C1 segment of cervical spinal cord (tissue), 14 donors: ENCODE measurements at places on chromosomes 1 and 21.

DNA sequence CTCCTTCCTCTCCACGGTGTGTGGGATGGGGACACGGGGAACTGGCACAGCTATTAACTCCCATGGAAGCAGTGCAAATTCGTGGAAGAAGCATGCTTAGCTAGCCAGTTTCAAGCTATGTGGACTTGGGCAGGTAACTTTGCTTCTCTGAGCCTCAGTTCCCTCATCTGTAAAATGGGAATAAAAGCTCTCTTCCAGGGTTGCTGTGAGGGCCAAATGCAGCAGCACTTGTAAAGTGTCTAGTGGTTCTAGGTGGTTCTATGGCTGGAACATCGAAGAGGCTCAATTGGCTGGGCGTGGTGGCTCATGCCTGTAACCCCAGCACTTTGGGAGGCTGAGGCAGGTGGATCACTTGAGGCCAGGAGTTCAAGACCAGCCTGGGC is 43.3 kb downstream of the DHRS3 start:
- DNase-seq = no peak

DNA sequence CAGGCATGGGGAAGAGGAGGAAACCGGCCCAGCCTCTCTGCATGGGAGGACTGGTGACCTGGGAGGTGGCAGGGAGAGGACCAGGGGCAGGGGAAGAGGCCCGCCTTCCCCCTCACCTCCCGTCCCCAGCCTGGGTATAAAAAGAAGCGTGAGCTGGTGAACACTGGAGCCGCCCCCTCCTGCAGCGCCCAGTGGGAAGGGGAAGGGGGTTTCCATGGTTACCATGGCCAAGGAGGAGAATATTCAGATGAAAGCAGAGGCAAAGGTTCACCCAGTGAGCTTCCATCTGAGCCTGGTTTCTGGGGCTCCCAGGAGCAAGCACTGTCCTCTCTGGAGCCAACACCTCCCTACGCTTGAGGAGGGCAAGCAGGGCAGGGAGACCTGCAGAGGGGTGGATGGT is 54.9 kb downstream of the ACOT7 start:
- DNase-seq = no peak

DNA sequence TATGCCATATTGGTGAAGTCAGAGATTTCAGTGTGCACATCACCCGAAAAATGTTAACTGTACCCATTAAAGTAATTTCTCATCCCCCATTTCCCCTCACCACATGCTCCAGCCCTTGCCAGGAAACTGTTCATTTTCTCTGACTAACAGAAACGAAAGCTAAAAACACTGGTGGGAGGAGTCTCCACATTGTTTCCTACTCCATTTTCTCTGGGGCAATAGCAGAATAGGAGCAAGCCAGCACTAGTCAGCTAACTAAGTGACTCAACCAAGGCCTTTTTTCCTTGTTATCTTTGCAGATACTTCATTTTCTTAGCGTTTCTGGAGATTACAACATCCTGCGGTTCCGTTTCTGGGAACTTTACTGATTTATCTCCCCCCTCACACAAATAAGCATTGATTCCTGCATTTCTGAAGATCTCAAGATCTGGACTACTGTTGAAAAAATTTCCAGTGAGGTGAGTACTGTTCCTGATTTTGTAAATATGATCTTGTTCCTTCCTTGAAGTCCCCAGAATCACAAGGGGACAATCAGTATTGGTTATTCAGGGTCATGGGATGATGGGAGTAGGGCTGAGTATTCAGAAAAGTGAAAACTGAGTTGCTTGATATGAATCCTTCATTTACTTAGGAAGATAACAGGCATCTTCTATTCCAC is at the start of gene IFI16:
Gene IFI16, plus strand, starts transcription at position 204 of the 658 bp plus-strand sequence. CDS start 4,774 bp downstream, outside the sequence.
- DNase-seq = peak; percentile 28

DNA sequence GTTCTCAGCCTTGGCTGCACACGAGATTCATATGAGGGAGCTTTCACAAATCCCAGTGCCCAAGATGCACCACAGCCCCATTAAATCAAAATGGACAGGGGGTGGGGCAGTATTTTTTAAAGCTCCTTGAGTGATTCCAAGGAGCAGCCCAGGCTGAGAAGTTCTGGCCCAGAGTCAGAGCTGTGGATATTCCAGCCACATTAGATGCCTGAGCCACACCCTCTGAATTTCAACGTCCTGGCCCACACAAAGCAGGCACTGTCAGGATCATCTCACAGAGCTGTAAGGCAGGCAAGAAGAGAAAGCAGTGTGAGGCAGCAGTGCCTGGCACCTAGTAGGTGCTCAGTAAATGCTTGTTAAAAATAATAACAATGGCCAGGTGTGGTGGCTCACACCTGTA is 37.4 kb downstream of the PAX7 start:
- DNase-seq = no peak

DNA sequence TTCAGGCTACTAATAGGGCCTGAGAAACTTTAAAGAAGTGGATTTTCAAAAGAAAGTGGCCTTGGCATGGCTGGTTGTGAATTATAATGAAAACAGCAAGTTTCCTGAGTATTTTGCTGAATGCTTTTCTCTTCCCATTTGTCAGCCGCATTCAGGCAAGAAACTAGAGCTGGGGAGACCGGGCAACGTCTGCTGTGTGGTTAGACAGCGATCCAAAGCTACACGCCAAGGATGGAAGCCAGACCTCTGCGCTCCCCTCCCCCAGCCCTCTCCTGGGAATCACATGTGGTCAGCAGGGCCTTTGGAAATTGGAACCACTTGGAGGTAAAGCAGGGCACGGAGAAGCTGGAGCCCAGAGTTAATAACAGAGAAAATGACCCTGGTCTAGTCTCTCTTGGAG is 114.1 kb upstream of the CD34 start:
- DNase-seq = peak; percentile 9

- DNase-seq = no peak
These were observed 58.0 kb downstream of the NDUFS5 start for GRCh38 chr1:39084191-39084590.

- DNase-seq = no peak
These were observed 1124.3 kb downstream of the AMY1C start for GRCh38 chr1:104874044-104874443.

DNA sequence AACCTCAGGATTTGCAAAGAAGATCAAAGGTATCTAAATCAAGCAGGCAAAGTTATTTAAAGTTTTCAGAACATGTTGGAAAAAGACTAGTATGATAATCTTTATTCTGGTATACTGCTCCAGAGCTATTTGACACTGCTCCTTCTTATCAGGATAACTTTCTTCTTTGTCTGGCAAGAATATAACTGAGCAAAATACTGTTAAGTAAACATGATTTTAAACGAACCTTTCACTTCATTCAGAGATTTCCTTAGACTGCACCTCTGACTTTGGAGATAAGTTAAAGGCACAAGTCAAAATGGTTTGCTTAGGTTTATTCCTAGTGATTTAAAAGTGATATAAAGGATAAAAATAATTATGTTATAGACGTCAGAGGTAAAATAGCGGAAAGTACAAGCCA is 103.9 kb upstream of the CCDC190 start:
- no peak for DNase-seq

DNA sequence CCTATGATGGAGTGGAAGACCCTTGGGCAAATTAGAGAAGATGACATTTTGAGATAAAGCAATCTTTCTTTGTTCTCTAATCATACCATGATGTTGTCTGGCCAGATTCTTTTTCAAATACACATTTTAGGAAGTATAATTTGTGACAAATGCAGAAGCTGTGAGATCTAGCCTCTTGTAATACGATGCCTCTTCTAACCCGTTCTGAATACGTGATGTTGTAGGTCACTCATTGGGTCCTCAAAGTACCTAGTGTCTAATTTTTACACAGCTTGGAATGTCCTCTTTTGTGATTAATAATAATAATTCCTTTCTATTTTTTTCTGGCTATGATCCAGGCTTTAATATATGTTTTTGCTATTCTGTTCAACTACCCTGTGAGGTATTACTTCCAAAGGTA is 502.7 kb downstream of the NUF2 start:
- no peak for DNase-seq

- DNase-seq = no peak
These were observed at the start of gene RNF207 for GRCh38 chr1:6205849-6206519. RNF207 (plus strand) TSS chr1:6206119; CDS start chr1:6206536, 417 bp downstream.

- no peak for DNase-seq
These were observed 729 bp upstream of the CDCA8 start for GRCh38 chr1:37691497-37692077.

- DNase-seq = no peak
These were observed 184.2 kb downstream of the ETS2 start for GRCh38 chr21:38989745-38990423.

- DNase-seq = no peak
These were observed 19.9 kb upstream of the LPAR3 start for GRCh38 chr1:84912726-84913554.

GRCh38 chr1:3563610-3564009 is 47.7 kb downstream of the MEGF6 start:
- no peak for DNase-seq

GRCh38 chr1:115428256-115428655 is 90.2 kb upstream of the NGF start:
- DNase-seq = no peak

DNA sequence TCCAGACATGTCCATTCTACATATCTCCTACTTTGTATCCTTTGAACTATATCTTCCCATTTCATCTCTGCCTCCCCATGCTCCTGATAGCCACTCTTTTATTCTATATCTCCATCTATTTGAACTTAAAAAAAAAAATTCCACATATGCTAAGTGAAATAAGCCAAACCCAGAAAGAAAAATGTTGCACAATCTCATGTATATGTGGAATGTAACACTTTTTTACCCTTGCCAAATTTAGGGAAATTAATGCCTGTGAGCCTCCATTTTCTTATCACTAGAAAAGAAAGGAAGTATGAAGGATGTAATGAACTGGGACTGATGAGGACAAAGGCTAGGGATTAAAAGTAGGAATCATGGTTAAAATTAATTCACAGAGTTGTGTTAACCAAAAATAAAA is 53.5 kb downstream of the RGS13 start:
- DNase-seq = no peak

- no peak for DNase-seq
These were observed 140.4 kb downstream of the COP1 start for GRCh38 chr1:176066709-176067108.

DNA sequence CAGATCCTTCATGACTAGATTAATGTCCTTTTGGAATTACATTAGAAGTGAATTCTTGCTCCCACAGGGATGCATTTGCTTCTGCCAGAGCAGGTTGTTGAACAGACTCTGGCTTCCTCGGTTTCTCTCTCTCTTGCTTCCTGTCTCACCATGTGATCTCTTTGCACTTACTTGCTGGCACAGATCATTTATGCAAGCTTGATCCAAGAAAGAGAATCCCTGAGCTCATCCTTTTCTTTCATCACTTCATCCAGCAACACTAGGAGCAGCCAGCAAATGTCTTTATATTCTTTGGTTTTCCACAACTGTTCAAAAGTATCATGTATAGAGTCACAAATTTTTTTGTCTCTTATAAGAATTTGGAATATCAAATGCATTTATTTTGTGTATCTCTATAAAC is 313.5 kb downstream of the ZNF326 start:
- DNase-seq = no peak

GRCh38 chr1:94683886-94684285 is 136.3 kb upstream of the SLC44A3 start:
- no peak for DNase-seq

DNA sequence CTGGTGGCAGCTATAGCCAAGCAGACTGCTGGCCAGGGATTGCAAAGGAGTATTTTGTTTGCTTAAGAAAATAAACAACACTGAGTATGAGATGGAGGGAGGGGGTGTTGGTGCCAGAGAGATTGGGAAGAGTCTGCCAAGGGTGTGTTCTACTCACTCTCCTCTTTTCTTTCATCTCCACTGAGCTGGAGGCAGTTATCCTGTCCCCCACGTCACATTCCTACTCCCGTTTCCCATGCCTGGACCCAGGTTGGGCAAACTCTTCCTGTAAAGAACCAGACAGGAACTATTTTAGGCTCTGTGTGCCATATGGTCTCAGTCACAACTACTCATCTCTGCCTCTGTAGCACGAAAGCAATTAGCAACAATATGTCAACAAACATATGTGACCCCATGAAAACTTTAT is 1.4 kb upstream of the IL24 start:
- no peak for DNase-seq

DNA sequence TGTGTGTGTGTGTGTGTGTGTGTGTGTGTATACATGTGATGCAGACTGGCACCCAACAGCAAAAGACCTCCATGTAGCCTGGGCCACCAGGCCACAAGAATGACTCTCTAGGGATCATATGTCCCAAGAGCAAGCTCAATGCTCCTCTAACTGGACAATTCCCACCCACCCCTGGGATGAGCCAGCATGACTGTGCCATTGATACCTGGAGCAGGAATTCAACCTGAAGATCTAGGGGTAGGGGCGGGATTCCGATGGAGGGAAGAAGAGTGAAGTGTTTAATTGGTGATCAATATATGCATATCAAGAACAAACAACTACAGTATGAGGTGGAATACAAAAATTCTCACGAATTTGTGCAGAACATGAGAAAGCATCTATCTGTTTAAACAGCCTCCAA is 136.2 kb downstream of the PSMG1 start:
- no peak for DNase-seq

DNA sequence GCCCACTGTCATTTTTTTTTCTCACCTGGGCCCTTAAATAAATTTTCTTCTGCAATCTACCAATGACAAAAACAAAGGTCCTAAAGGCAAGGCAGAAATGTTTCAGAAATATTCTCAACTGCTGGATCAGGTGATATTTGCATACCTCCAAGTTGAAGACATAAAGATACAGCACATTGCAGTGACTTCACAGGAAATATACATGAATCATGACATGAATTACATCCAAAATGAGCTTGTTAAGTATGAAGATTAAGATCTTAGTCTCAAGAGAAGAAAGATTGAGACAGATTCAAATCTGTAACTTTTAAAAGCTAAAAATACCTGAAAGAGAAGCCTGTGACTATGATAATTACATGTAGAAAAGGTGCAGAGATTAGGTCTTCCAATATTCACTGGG is 207.8 kb downstream of the SIPA1L2 start:
- no peak for DNase-seq

DNA sequence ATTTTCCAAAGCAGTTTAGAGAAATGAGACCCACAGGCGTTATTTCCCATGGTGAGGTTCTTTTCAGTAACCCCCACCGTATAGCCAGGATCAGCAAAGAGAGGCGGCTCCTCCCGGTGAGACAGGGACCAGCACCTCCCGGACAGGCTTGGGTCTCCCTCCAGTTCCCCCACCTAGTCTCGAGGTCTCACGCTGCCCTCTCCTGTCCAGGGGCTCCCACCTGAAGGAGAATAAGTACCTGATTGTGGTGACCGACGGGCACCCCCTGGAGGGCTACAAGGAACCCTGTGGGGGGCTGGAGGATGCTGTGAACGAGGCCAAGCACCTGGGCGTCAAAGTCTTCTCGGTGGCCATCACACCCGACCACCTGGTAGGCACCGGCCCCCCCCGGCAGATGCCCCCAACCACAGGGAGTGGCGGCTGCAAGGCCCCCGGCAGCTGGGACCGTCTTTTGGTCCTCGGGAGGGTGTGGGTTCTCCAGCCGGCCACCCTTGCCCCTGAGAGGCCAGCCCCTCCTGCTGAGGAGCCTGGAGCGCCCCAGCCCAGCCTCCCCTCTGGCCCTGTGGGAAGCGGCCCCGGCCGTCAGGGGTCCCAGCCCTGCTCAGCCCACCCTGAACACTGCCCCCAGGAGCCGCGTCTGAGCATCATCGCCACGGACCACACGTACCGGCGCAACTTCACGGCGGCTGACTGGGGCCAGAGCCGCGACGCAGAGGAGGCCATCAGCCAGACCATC is 4.9 kb downstream of the COL6A1 start:
- no peak for DNase-seq
